ENCODE measurements at places on chromosomes 16 and 17.

DNA sequence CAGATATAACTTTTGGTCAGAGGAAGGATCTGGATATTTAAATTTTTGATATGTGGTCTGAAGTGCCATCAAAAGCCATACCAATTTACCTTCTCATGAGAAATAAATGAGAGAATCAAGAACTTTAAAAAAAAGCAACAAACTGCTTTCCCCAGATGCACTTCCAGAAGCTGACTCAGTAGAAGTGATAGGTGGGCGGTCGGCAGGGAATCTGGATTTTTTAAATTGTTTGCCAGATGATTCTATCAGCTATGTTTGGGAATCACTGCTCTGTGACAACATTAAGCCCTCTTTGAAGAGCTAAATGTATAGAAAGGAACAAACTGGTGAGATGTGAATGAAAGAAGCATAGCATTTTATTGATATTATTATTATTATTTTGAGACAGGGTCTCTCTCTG, 19.2 kb downstream of the CDH3 start:
- H3K36me3 ChIP-seq = no peaks in the 10 kb centered on the region
- DNase-seq = no peak
- peaks cover 56% of the 10 kb centered on the region for H3K4me1 ChIP-seq
- H3K27me3 ChIP-seq = no peaks in the 10 kb centered on the region

DNA sequence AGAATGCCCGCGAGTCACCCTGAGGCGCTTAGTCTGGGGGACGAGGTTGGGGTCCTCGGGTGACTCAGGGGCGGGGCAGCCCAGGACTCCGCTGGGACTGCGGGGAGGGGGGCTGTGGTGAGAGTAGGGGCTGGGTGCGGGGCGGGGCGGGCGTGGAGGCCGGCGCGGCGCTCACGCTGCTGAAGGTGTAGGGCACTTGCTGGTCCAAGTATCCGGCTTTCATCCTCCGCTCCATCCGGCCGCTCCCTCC, 832 bp downstream of the ETV4 start:
- H3K4me3 ChIP-seq = peak overlapping the region; percentile 89
- peaks cover 3% of the 10 kb centered on the region for H3K27me3 ChIP-seq
- H3K27ac ChIP-seq = peak overlapping the region; percentile 94

GRCh38 chr17:58658804-58659713, 32.8 kb downstream of the TEX14 start:
- peak overlapping the region; percentile 78 for H3K4me3 ChIP-seq
- H3K36me3 ChIP-seq = peaks cover 4% of the 10 kb centered on the region
- H3K4me1 ChIP-seq = peaks cover 18% of the 10 kb centered on the region
- H3K27ac ChIP-seq = peak overlapping the region; percentile 98

- peak overlapping the region; percentile 81 for H3K27ac ChIP-seq
- peak; percentile 78 for DNase-seq
- no peaks in the 10 kb centered on the region for H3K27me3 ChIP-seq
Observed at GRCh38 chr16:21302898-21303528, 24.9 kb upstream of the CRYM start.

GRCh38 chr16:22710326-22710725, 103.6 kb upstream of the HS3ST2 start:
- peaks cover 6% of the 10 kb centered on the region for H3K27me3 ChIP-seq
- H3K4me1 ChIP-seq = no peaks in the 10 kb centered on the region

GRCh38 chr17:44083250-44083849, 12.8 kb downstream of the G6PC3 start:
- H3K4me1 ChIP-seq = peaks cover 62% of the 10 kb centered on the region
- no peak overlapping the region for H3K4me3 ChIP-seq
- peaks cover 4% of the 10 kb centered on the region for H3K27me3 ChIP-seq
- no peak for DNase-seq
- H3K36me3 ChIP-seq = peaks cover 27% of the 10 kb centered on the region
- H3K27ac ChIP-seq = peak overlapping the region; percentile 89

DNA sequence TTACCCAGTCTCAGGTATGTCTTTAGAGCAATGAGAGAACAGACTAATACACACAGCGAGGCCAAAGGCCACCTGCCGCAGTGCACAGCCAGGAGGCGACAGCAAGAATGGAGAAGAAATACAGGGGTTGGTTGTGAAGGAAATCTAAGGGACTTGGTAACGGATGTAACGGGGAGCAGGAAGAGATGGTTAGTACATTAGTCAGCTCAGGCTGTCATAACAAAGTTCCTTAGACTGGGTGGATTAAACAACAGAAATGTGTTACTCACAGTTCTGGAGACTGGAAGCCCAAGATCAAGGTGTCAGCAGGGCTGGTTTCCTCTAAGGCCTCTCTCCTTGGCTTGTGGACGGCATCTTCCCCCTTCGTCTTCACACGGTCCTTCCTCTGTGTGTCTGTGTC, 47.1 kb downstream of the TVP23C start:
- no peaks in the 10 kb centered on the region for H3K27me3 ChIP-seq
- peaks cover 39% of the 10 kb centered on the region for H3K36me3 ChIP-seq
- H3K4me3 ChIP-seq = no peak overlapping the region
- H3K4me1 ChIP-seq = peaks cover 54% of the 10 kb centered on the region
- DNase-seq = peak; percentile 61
- H3K27ac ChIP-seq = peak overlapping the region; percentile 63

DNA sequence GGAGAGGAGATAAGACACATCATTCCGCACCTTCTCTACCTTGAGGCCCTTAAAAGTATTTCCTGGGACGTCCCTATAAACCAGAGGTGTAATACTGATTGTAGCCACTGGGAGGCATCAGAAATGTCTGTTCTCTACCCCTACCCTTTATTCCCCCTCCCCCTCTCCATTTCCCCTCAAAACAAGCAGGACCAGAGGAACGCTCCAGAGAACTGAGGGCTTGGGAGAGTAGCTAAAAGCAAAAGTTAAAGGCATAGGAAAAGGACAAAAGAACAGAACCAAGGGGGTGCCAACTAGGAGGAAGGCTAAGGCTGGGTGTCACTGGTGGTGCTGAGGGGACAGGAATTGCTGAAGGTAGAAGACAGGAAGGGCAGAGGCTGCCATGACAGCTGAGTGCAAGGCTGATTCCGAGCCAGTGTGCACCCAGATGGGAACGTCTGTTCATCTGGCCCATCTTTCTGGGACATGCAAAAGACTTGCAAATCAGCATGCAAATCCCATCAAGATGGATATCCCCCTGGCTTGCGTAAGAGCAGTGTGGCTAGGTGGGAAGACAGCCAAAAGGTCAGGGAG, 6.7 kb downstream of the CAMTA2 start:
- H3K27me3 ChIP-seq = peaks cover 3% of the 10 kb centered on the region
- no peak for DNase-seq
- H3K27ac ChIP-seq = no peak overlapping the region

Data from HFFc6 (cell line).